ENCODE measurements at places on chromosomes 6 and 20. TPM values are rescaled to one million over a fixed set of nuclear protein-coding genes. Genes with fewer than 3 reads are reported as not detected.

GRCh38 chr6:39321761-39322160 is 741 bp downstream of the KCNK16 start:
- DNase-seq: no peak
- H3K27me3 ChIP-seq: peaks cover 12% of the 10 kb centered on the region
- H3K36me3 ChIP-seq: no peaks in the 10 kb centered on the region

GRCh38 chr6:137893726-137894125 is 26.7 kb downstream of the TNFAIP3 start:
- peaks cover 17% of the 10 kb centered on the region for H3K36me3 ChIP-seq
- no peaks in the 10 kb centered on the region for H3K27me3 ChIP-seq
- DNase-seq: no peak
- peaks cover 9% of the 10 kb centered on the region for H3K4me1 ChIP-seq
- no peak overlapping the region for H3K4me3 ChIP-seq

Gene C6orf58
- total RNA-seq: 0.16 TPM

Gene FAM184A
- total RNA-seq: 9.0 TPM

Gene NOL4L
- total RNA-seq: 14.3 TPM

DNA sequence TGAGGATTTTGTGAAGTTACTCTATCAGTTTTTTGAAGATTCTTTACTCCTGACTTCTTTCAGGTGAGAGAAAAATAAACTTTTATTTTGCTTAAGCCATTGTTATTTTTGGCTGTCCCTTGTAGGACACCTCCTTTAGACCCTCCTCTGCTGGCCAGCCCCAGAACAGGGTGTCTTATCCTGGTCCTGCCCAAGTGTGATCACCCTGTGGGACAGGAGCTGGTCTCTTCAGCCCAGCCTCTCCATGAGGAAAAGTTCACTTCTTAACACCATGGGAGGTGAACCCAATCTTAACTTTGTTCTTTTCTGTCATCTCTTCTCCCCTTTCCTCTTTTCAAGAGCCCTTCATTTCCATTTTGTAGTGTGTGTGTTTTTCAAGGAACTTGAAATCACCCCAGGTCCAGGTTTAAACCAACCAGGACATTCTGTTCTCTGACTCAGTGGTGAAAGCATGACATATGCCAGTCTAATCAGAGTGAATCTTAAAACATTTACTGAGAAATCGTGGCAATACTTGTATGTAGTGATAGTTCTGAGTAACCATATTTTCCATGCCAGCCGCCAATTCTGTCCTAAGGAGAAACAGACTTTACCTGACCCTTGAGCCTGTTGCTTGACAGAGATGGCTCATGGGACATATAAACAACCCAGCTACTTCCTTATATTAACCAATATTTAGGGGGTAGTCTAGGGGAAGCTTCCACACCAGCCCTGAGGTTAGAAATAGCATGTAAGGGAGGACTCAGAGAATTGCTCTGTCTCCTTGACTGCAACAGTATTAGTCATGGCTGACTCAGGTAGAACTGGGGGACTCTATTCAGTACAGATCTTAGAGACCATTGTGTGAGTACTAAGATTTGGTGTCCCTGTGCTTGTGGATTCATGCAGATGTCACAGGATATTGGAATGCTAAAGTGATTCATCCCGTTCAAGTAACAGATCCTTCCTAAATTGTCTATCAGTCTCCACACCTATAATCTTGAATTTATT is 48.8 kb downstream of the FLRT3 start:
- H3K27ac ChIP-seq: no peak overlapping the region
- H3K4me1 ChIP-seq: no peaks in the 10 kb centered on the region
- H3K27me3 ChIP-seq: no peaks in the 10 kb centered on the region

- no peak overlapping the region for H3K4me3 ChIP-seq
- no peaks in the 10 kb centered on the region for H3K4me1 ChIP-seq
- DNase-seq: no peak
- H3K27me3 ChIP-seq: peaks cover 2% of the 10 kb centered on the region
- no peak overlapping the region for H3K27ac ChIP-seq
Observed at GRCh38 chr6:150325066-150325772, 43.6 kb upstream of the IYD start.

DNA sequence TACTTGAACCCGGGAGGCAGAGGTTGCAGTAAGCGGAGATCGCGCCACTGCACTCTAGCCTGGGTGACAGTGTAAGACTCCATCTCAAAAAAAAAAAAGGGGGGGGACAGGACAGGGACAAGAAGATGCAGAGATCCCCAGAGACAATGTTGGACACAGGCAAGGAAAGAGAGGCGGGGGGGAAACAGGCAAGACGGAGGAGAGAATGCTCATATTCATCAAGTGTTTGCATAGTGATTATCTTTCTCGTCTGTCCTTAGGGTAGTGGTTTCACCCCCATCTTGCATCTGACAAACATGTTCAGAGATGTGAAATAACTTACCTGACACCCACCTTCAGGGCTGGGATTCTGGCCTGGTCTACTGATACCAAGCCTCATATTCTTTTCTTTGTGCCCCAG is 29.0 kb downstream of the CHMP4B start:
- DNase-seq: no peak
- H3K27me3 ChIP-seq: no peaks in the 10 kb centered on the region
- no peak overlapping the region for H3K27ac ChIP-seq
- peaks cover 12% of the 10 kb centered on the region for H3K36me3 ChIP-seq
- no peak overlapping the region for H3K4me3 ChIP-seq

Gene CASS4
- total RNA-seq: 6.7 TPM

- no peak overlapping the region for H3K4me3 ChIP-seq
- no peaks in the 10 kb centered on the region for H3K27me3 ChIP-seq
- no peaks in the 10 kb centered on the region for H3K36me3 ChIP-seq
- no peak overlapping the region for H3K27ac ChIP-seq
Observed at GRCh38 chr6:112906726-112907125, 559.6 kb downstream of the RFPL4B start.

Gene SLC22A16
- not detected for total RNA-seq

DNA sequence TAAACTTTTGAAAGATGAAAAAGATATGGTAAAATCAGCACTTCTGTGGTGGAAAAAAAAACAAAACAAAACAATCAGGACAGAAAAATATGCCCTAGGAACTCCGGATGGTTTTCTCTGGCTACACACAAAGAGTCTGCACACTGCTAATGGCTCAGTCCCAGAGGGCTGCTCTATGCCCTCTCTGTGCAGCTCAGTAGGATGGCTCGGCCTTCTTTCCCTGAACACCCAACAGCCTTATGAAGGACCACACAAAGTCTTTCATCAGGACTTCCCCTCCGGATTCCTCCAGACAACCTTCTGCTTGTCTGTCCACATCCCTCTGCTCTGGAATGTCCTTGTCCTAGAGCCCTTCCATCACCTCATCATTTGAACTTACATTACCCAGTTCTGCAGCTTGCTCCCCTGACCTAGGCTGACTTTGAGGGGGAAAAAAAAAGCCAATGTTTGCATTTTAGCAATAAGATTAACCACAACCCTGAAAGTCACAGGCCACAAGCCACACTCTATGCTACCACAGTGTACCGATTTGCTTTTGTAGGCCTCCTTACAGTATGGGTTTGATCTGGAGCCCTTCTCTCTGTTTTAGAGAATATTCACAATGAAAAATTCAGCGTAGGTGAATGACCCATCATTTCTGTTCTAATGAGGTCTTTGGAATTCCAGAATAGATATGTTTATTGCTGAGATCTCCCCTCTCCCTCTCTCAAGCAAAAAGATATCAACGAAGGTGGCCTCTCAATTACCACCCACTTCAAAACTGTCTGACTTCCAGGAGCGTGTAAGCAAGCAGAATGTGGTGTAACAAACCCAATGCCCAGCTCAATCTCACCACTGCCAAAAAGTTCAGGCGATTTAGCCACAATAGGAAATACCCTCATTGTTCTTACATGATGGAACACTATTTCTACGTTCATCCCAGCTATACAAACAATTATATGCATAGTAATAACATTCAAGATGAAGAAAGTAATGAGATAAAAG is 164.0 kb downstream of the GMDS start:
- H3K4me3 ChIP-seq: peak overlapping the region; percentile 3
- DNase-seq: peak; percentile 35

DNA sequence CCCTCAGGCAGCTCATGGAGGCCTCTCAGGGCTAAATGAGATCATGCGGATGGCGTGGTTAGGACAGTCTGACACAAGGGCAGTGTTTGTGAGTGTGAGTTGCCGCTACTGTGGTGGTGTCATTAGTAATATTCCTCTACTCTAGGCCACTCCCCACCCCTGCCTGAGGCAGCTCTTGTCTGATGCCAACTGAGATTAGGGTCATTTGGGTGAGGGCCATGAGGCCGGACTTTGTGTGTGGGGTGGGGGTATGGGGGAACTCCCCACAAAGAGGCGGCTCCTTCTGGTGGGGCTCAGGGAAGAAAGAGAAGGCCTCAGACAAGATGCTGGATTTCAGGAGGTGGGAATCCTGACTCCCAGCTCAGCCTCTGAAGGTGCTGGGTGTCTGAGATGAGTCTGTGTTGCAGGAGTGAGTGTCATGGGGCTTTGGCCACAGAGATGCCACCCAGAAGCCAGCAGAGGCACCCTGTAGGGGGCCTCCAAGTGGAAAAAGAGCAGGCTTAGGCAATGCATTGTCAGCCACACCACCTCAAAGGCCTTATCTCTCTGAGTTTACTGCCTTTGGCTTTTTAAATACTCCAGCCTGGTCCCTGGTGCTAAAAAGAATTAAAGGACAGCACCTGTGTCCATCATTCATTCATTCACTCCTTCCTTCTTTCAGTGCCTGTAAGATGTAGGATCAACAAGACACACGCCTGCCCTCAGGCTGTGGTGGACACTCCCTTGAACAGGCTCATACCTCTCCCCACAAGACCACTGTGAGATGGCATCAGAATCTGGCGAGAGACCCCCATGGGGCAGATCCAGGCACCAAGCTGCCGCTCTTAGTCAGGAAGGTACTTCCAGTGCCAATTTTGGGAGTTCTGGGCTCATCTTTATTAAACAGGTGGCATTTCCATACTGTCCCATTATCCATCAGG is 175.2 kb downstream of the MRPL14 start:
- no peaks in the 10 kb centered on the region for H3K4me1 ChIP-seq
- no peak overlapping the region for H3K4me3 ChIP-seq
- no peaks in the 10 kb centered on the region for H3K36me3 ChIP-seq
- DNase-seq: no peak
- H3K27ac ChIP-seq: no peak overlapping the region

Gene SIRPD
- not detected for total RNA-seq

- H3K27me3 ChIP-seq: no peaks in the 10 kb centered on the region
- H3K4me1 ChIP-seq: no peaks in the 10 kb centered on the region
- H3K4me3 ChIP-seq: no peak overlapping the region
- no peak for DNase-seq
Observed at GRCh38 chr6:23503173-23503572, 622.8 kb upstream of the NRSN1 start.

Gene SLC12A5
- 0.42 TPM for total RNA-seq
